ENCODE measurements at places on chromosomes 12 and 14.

DNA sequence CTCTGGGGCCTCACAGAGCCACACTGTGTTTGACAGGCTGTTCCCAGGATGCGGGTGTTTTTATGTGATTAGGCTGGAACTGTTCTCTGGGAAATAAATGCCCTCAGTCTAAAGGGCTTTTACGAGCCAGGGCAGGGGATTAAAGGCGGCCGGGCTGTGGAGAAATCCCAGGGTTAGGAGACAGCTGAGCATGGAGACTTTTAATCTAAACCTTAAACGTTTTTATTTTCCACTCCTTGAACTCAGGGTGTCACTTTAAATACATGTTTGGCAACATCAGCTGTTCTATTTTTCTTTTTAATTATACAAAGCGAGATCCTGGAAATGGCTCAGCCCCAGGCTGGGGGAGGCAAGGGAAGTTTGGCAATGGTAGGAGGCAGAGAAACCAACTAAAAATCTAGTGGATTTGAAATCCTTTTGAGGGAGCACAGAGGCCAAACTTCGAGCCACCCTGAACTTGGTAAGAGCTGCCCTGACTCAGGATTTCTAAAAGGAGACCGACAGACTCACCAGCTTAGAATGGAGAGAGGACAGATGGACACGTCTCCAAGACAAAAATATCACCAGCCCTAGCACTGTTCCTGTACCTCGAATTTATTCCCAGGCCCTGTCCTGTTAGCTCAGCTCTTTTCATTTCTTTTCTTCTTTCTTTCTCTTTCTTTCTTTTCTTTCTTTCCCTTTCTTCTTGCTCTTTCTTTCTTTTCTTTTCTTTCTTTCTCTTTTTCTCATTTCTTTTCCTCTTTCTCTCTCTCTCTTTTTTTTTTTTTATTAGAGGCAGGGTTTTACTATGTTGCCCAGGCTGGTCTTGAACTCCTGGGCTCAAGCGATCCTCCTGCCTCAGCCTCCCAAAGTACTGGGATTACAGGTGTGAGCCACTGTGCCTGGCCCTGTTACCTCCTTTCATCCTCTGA is 15.8 kb upstream of the ORAI1 start:
- DNase-seq = no peak

GRCh38 chr12:94458877-94459727 is 565 bp downstream of the CEP83 start:
- DNase-seq = peak; percentile 22

GRCh38 chr12:105107171-105107493 is 399 bp upstream of the WASHC4 start:
- DNase-seq = no peak

DNA sequence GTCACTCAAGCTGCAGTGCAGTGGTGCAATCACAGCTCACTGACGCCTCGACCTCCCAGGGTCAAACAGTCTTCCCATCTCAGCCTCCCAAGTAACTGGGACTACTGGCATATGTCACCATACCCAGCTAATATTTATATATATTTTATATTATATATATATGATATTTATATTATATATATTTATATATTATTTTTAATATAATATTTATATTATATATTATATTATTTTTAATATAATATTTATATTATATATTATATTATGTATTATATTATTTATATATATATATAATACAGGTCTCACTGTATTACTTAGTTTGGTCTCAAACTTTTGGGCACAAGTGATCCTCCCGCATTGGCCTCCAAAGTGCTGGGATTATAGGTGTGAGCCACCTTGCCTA is 9.4 kb downstream of the ZNF84 start:
- no peak for DNase-seq

DNA sequence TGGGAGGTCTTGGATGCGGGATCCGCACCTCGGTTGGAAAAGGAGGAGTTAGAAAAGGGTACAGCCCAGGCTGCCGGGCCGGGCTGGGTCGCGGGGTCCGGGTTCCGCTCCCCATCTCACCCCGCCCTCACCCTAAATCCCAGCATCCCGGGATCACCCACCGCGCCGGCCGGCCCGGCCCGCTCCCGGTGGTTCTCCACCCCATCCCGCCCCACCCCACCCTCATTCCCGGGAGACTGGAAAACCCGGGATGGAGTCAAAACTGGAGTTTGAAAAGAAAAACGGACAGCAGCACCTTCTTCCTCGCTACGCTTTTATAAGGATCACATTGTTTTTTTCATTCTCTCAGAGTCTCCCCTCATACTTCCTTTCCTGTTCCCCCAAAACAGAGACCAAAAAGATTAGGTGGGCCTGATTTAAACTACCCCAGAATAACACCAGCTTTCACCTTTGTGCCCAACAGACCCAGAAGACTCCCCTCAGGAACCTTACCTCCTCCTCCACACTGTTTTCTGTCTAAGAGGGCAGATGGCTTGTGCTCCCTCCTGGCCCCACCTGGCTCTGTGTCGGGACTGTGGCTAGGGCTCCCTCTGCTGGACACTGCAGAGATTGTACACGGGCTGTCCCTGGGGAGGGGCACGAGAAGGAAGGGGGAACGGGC is 2.8 kb downstream of the GLI1 start:
- peak; percentile 77 for DNase-seq

All from pons (tissue), 1 donor.